Epithelial cell of umbilical artery (primary cell): ENCODE measurements at places on chromosomes 7 and 10. TPM values are rescaled to one million over a fixed set of nuclear protein-coding genes. Genes with fewer than 3 reads are reported as not detected.

Gene HBP1
- total RNA-seq, result 112 and 124 TPM in 2 replicates

Gene HECW1
- not detected in 2 replicates for total RNA-seq

Gene VWDE
- total RNA-seq, result 0.65 and 1.7 TPM in 2 replicates

Gene UNCX
- not detected in 2 replicates for total RNA-seq

Gene BEND7
- 5.8 and 7.8 TPM in 2 replicates for total RNA-seq
